ENCODE measurements at places on chromosomes 4 and X.

- no peak for DNase-seq
Measured at GRCh38 chr4:155367608-155368007, 9.2 kb downstream of the MAP9 start.

- DNase-seq, result no peak
Measured at GRCh38 chrX:110420771-110421499, 62.3 kb downstream of the RTL9 start.

GRCh38 chr4:57418133-57418532 lies 307.9 kb upstream of the IGFBP7 start:
- no peak for DNase-seq

DNA sequence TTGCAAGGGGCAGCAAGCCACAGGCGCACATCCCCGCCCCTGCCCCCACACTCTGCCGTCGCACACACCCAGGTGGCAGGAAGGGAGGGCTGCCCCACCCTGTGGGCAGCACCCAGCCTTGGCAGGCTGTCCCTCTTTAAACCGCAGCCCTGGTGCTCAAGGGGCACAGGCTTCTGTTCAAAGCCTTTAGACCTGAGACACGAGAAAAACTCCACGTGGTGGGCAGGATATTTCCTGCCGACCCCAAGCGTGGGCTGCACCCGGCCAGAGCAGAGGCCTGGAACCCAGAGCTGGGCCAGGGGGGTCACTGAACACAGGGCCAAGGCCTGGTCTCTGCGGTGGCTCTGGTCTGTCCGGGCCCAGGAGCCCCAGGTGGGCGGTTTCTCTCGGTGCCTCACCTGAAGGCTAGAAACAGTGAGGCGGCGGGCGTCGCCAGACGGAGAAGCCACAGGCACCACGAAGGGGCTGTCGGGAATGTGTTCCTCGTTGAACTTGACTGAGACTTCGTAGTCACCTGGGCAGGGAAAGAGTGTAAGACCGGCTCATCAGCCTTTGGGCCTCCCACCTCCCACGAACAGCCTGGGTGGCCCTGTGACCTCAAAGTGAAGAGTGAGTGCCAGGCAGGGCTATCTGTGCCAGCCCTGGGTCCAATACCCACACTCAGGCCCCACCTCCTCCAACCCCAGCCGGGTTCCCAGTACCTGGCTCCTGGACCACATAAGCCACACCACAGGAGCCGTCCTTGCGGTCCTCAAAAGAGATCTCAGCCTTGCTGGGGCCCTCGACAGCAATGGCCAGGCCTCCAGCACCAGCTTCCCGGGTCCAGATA lies 23.0 kb downstream of the FLNA start:
- DNase-seq, result no peak

GRCh38 chr4:6188687-6189305 lies 11.6 kb downstream of the JAKMIP1 start:
- DNase-seq, result no peak

DNA sequence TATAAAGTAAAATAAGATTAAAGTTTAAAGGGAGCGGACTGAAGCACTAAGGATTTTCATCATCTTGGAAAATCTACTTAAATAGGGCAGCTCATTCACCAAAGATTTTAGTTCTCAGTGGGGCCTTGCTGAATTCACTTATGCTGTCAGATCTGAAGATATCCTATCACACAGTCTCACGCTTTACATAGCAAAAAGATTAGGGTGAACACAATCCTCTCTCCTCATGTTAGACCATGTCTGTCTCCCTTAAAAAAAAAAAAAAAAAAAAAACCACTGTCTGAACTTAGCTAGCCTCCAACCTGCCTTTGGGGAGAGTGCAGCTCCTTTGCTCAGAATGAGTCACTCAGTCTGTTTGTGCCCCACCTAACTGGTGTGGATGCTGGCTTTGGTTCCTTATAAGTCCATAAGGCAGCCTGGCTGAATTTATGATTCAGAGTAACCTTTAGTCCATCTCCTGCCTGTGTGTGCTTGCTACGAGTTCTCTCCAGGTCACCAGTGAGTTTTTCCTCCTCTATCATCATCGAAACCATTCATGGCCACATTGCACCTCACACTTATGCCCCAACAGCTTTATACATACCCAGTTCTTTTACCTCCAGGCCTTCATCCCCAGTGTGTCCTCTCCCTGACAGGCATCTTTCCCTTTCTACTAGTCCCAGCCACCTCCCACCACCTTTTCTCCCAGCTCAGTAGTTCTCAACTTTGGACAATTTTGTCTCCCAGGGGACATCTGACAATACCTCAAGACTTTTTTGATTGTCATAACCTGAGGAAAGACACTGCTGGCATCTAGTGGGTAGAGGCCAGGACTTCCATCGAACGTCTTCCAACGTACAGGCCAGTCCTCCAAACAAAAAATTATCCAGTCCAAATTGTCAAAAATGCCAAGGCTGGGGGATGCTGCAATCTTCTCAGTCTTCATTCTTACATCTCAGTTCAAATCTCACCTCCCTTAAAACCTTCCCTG lies 220.7 kb upstream of the EMCN start:
- no peak for DNase-seq

GRCh38 chr4:159946983-159947615 lies 844.2 kb downstream of the RAPGEF2 start:
- DNase-seq, result peak; percentile 23

- no peak for DNase-seq
Measured at GRCh38 chr4:95068818-95069478, 311.2 kb downstream of the BMPR1B start.

GRCh38 chrX:140360284-140360683 lies 144.6 kb downstream of the SOX3 start:
- DNase-seq, result no peak

DNA sequence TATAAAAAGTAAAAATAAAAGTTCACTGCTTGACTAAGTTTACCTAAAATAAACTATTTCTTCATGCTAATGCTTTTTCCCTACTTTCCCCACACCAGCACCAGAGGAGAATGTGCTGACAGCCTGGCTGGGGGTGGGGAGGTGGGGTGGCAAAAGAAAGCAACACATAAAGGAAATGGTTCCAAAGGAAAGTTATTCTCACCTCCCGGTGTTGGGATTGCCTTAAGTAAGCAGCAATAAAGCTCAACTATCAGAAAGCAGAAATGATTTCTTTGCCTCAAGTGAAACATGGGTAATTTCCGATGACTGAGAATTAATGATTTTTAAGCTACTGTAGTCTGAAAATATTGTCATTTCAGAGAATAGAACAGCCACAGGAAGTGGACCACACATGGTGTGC lies 84.5 kb upstream of the DKK2 start:
- no peak for DNase-seq

GRCh38 chrX:101485212-101485949 lies at the start of gene ARMCX4:
Gene ARMCX4 (plus strand): TSS chrX:101485456. CDS start chrX:101488590, 3,134 bp downstream.
- peak; percentile 8 for DNase-seq

DNA sequence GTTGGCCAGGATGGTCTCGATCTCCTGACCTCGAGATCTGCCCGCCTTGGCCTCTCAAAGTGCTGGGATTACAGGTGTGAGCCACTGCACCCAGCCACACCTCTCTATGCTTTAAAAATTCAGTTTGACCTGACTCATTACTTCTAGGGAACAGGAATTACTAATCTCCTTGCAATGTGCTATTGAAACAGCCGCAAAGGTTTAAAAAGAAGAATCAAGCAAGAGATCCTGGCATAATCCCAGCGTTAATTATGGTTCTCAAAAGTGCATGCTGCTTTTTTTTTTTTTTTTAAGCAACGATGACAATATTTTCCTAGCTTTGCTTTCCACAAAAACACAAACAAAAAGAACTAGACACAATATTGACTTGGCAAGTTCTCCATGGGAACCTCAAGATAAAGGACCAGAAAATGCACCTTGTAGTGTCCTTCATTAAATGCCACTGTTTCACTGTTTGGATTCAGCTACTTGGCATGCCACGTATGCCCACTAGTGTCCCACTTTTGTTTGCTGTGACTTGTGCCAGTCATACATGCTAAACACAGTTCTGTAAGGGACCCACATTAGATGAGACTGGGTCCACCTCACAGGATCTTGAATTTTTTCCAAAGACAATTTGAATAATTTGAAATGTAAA lies 112.6 kb upstream of the PPARGC1A start:
- no peak for DNase-seq

GRCh38 chr4:10998846-10999245 lies 314.3 kb upstream of the CLNK start:
- no peak for DNase-seq

DNA sequence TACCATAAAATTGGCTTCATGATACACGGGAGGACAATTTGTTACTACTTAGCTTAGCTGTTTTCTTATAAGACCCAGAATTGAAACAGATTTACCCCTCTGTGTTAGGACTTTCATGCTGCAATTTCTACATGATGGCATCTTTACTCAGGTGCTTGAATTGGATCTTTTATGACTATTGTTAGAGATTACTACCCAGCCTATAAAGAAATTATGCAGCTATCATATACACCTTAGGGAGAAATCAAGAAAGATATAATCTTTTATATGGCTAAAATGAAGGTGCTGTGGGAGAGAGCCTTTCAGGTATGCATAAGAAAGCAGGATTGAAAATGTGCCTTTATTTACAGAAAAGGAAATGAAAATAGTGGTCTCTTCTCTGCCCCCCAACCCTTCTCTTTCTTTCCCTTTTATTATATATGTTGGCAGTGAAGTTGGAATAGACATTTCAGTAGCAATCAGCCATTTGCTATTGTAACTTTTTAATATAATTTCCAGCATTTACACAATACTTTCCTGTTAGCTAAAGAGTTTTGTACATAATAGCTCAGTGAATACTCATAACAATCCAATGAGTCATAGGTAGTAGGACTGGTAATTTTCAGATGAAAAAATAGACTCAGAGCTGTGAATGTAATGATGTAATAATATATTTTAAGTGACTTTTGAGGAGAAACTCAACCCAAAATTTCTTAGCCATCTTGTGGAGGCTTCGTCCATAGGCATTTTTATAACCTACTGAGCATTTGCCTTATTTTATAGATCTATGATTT lies 311.8 kb downstream of the ADGRL3 start:
- DNase-seq, result no peak

DNA sequence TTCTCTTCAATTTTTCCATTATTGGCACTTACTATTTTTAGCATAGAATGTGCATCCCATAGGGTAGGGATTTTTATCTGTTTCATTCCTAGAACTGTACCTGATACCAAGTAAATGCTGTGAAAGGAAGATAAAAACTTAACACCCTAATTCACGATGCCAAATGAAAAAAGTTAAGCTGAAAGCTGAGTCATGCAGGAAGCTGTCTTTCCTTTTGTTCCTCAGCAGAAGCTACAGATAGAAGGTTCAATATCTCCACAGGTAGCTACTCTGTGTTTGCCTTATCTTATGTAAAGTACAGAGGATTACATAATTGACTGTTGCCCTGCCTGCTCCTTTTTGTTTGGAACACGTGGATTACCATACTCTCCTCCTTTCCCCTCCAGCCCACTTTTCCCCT lies 77.0 kb downstream of the LRP2BP start:
- peak; percentile 47 for DNase-seq

- DNase-seq, result no peak
Measured at GRCh38 chrX:17622331-17622730, 115.0 kb upstream of the SCML1 start.

DNA sequence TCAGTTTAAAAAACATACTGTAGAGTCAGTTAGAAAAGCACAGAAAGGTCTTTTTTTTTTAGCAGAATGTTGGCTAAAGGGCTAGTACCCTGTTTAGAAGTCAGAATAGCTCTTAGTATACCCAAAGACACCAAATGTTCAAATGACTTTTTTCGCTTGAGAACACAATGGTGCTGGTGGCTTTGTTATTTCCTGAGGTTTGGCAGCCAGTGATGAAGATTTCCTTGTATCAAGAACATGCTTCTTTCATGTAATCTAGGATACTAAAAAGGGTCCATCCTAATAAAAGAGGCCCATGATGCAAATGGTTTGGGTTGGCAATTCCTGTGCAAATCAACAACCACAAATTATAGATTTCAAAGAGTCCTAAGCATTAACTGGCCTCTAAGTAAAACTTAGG lies 21.1 kb upstream of the CD40LG start:
- no peak for DNase-seq

DNA sequence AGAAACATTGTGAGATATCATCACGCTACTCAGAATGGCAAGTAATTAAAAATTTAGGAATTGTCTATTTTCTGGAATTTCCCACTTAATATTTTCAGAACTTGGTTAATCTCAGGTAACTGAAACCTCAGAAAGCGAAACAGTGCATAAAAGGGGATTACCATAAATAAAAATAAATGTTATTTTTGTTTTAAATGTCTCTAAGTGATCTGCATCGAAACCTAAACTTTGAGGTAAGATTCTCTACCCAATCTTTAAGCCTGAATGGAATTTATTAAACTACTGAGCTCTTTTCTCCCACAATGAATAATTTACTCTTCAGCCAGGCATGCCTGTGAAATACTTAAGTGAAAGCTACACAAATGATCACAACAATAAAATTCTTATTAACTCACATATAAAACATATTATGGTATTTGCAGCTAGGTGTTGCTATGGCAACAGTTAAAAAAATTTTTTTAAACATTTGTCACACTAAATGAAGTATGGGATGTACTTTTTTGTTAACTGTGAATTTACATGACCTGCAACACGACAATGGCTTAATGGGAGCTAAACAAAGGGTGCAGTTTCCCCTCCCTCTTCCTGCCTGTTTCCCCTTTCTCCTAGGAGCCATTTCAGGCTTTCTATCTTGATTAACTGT lies 220.2 kb upstream of the PRPS2 start:
- DNase-seq, result no peak

DNA sequence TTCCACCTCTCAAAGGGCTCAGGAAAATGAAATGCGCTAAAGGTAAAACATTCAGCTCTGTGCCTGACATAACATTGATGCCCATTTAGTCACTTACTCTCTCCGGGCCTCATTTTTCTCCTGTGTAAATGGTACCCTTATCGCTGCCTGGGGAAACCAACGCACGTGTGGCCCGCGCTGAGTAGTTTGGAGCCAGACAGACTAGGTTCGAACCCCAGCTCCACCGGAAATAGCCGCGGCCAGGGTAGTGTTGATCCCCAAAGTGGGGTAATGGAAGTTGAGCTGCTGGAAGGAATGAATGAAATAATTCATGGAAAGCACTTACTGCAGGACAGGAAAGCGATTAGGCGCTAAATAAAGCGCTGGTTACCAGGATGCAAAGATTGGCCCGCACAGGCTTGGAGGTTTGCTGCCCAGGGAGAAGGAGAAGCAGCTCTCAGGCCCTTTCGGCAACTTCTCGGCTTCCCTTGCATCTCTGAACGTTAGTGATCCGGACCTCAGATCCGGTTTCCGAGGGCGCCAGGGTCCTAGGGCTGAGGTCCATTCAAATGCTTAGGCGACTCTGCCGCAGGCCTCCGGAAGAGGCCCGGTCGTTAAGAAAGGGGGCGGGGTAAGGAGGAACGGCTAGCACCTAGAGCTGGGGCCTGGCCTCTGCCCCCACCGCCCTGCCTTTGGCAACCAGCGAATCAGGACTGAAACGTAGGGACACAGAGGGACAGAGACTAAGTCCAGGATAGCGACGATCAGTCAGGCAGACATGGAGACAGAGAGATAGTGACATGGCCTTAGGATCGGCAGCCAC lies 13.3 kb downstream of the NKX3-2 start:
- no peak for DNase-seq

- no peak for DNase-seq
Measured at GRCh38 chrX:149013081-149013480, 492.0 kb downstream of the IDS start.
